ENCODE measurements at places on chromosomes 2 and 18.
A peak's percentile ranks its signal among the peaks of the same experiment; 100 is the strongest.

GRCh38 chr2:28810384-28811285 lies at the start of gene SPDYA:
Gene SPDYA (plus strand): TSS chr2:28810834. CDS start chr2:28816015, 5,181 bp downstream.
- peak; percentile 49 for DNase-seq

GRCh38 chr2:193818801-193819499 lies 1624.2 kb upstream of the TMEFF2 start:
- DNase-seq: no peak

DNA sequence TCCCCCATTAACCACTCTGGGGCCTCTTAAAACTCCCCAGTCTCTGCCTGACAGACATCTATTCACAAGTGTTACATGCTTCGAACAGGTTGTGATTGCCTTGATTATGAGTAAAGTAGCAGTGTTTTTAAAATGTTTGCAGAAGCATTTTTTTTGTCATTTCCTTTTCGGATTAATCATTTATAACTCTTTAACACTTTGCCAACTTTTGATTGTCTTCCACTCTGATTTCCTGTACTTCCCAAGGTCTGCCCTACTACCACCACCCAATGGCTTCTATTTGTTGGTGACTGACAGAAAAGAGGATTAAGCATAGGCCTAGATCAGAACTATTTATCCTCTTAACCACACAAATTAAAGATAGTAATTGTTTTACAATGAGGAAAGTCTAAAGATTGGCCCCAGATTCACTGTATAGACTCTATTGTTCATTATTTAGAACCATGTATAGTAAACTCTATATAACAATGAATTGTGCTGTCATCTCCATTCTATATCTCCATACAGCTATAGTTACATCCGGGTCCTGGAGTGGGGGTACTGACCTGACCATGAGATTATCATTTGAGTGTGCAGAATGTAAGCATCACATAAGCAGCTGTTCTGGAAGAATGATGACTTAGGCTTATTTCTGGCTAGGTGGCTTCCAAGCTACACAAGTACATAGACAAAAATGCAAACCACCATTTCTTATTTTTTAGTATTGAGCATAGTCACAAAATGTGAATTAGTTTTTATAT lies 110.3 kb upstream of the RBMS1 start:
- DNase-seq: no peak

- no peak for DNase-seq
Observed at GRCh38 chr18:72100465-72101004, 443.6 kb downstream of the CBLN2 start.

GRCh38 chr2:241275504-241275903 lies 40.0 kb downstream of the HDLBP start:
- no peak for DNase-seq

- DNase-seq: no peak
Observed at GRCh38 chr18:75246721-75247610, 36.4 kb downstream of the TSHZ1 start.

DNA sequence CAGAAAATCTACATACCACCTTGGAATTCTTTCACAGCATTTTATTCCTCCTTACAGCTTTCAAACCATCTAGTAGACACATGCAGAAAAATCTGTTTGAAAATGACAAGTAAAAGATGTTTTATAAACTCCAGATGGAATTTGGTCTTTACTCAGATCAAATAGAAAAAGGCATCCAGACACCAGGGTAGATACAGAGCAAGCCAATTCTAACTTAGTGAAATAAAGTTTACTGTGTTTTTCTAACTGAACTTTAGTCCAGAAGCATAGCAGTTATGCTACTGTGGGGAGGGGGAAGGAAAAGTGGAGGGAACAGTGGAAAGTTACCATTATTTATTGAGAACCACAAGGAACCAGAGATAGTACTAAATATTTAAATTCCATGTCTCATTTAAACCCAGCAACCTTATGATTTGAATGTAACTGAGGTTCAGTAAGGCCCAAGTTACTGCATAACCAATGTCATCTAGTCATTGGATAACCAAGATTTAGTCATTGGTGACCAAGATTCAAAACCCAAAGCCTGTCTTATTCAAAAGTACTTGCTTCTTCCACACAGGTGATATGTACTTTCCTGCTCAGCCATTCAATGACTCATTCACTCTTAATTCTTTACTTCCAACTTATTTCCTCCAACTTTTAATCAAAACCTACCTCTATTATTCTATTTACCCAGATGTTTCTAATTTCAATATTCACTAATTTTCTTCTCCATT lies 57.7 kb downstream of the RAD51AP2 start:
- DNase-seq: no peak

- no peak for DNase-seq
Observed at GRCh38 chr18:60577457-60577856, 204.9 kb upstream of the MC4R start.

DNA sequence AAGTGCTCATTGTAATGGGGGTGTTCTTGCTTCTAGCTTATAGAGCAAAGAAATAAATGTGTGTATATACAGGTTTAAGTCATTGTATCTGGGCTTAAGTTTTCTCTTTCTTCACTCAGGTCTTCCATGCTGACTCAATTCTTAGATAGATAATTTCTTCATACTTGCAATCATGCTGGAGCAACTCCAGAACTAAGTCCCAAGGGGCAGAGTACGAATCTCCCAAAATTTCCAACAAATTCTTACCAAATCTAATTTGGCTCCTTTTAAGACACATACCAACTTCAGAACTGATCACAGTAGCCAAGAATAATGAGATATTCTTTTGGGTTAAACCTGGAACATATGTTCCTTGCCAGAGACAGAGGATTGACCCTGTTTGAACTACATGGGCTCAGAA lies 4.3 kb upstream of the SPAG16 start:
- DNase-seq: no peak
